ENCODE measurements at places on chromosomes 4 and X.
A peak's percentile ranks its signal among the peaks of the same experiment; 100 is the strongest.

DNA sequence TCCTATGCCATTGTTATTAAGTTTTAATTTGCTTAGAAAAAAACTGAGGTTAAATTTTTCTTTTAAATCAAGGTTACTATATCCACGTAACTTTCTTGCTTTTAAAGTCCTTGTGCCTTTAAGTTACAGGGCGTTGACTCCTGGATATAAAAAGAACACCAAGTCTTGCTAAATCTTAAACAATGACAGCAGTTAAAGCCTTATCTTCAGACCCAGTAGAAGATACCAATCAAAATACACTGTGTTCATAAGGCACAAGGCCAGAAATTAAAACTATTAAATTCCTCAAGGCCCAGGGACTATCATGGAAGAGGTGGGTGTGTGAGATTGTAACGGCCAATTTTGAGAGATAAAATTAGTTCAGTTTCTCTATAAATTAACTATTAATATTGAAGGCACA is 60.4 kb downstream of the PAGE2 start:
- no peak for DNase-seq

DNA sequence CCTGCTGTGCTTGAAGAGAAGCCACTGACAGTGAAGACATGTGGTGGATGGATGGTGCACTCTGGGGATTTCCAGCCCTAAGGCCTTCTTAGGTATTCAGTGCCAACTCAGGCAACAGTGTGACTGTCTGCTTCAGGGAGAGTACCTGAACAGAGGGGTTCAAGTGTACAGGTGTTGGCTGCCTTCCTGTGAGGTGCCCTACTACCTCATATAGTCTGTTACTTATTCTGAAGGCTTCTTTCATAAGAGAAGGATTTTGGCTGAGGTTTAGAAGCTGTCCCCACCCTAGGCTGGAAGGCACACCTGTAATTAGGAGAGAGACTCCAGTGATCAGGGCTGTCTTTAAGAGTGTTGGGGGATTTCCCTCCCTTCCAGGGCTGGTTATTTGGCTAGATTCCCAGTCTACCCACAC is 1.8 kb downstream of the FTHL17 start:
- DNase-seq: no peak

DNA sequence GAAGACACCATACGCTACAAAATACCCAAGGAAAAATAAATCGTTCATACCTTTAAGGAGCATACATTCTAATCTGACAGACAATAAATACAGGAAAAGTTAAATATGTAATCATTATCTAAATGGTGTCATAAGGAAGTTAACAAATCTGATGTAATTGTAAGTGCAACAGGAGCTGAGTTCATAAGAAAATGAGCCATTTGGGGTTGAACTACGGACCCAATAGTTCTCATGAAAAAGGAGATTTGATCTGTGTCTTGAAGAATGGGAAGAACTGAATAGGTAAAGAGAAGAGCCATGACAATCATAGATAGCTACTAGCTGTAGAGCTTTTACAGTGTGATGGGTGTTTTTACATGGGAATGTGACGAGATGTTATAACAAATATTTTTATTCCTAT is 175.6 kb downstream of the ANKRD50 start:
- DNase-seq: no peak

GRCh38 chr4:6942238-6942800 is 32.7 kb downstream of the TBC1D14 start:
- DNase-seq: peak; percentile 58

GRCh38 chrX:63513825-63514568 is 162.9 kb upstream of the SPIN4 start:
- DNase-seq: no peak

DNA sequence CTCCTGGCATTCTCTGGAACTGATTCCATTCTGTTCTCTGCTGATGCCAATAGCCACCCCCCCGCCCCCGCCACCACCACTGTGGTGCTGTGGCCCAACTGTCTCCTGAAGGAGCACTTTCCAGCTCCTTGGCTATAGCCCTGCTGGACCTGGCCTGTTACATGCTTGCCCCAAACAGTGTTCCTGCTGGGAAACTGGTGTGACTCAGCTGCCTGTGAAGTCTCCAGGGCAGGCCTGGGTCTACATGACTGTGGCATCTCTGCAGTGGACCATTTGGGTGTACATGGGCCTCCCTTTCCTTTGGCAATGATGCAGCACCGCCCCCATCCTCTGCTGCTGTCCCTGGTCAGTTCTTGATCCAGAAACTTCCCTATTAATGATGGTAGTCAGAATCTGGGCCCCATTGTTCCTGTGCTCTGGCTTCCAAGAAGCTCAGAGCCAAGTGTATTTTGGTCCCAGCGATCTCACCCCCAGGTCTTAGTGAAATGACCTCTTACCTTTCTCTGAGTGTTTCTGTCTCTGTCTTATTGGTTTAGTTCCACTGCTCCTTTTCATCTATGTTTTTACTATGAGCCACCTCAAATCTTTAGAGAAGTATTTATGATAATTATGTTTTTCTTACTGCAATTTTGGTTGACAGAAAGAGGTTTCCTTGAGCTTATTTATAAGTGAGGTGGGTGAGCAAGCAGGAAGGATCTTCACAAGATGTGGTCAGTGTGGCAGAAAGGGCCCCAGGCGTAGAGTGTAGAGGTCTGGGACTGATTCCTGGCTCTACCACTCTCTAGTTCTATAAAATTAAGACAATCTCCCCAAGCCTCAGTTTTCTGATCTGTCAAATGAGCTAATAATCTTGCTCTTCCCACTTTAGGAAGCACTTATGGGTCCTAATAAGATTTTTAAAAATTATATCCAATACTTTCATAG is 210.7 kb upstream of the EOLA2 start:
- no peak for DNase-seq

- no peak for DNase-seq
Measured at GRCh38 chr4:82388405-82388804, 14.6 kb upstream of the HNRNPD start.

- peak; percentile 31 for DNase-seq
Measured at GRCh38 chr4:142405021-142405694, 440.9 kb downstream of the INPP4B start.

- no peak for DNase-seq
Measured at GRCh38 chr4:165724786-165725185, 148.3 kb upstream of the TLL1 start.

- DNase-seq: no peak
Measured at GRCh38 chrX:101290957-101291603, at the start of gene TAF7L. Gene TAF7L, minus strand, starts transcription at chrX:101291334. Its CDS starts 3,791 bp downstream, at chrX:101287543.

DNA sequence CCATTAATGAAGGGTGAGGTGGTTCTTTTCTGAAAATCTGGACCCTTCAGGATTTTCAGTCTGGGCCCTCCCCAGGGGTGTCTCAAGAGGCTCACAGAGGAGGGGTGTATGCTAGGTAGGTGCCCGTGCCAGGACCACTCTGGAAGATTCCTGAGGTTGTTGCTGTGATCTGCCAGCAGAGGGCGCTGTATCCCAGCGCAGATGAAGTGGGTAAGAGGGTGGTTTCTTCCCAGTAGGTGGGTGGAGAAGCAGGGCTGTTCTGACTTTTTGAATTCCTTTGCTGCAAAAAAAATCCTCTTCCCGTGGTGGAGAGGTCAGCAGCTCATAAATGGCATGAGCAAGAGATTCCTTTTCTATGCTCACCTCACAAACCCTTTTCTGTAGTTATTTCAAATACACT is 51.1 kb downstream of the SCML1 start:
- peak; percentile 26 for DNase-seq

GRCh38 chr4:76538296-76538695 is 103.3 kb downstream of the SHROOM3 start:
- no peak for DNase-seq

DNA sequence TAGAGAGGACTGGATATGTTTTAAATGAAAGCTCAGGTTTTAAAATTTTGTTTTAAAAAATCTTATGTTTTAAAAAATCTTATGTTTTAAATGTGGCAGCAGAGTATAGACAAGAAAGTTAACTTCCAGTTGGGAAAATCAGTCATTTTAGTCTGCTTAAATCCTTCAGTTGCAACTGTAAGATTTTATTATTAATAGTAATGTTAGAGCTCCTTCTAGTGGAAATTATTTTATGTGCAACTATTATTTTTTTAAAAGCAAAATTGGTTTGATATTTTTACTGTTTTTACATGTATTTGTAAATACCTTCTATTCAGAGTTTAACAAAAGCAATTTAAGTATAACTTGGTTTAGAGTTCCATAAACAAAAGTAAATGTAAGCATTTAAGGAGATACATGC is 8.5 kb upstream of the NUDT6 start:
- no peak for DNase-seq

GRCh38 chr4:164799410-164799809 is 45.5 kb downstream of the SMIM31 start:
- DNase-seq: no peak

- no peak for DNase-seq
Measured at GRCh38 chr4:77009511-77010115, 60.1 kb downstream of the SEPTIN11 start.

DNA sequence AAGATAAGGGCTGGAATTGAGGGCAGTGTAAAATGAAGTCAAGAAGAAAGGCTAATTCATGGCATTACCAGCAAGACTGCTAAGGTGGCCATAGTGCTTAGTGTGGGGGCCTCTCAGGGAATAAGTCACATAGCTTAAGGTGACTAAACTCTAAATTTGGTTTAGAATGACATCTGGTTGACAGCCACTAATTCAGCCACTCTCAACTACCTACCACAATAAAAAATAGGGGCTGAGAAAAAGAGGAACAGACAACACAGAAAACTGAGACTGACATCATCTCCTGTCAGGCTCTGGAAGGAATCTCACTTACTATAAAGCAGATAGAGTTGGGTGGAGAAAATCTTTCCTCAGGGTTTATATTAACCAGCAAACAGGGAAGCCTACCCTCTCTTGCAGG is 96.9 kb downstream of the CHRDL1 start:
- no peak for DNase-seq

GRCh38 chr4:33160126-33160525 is 2440.0 kb downstream of the PCDH7 start:
- no peak for DNase-seq

DNA sequence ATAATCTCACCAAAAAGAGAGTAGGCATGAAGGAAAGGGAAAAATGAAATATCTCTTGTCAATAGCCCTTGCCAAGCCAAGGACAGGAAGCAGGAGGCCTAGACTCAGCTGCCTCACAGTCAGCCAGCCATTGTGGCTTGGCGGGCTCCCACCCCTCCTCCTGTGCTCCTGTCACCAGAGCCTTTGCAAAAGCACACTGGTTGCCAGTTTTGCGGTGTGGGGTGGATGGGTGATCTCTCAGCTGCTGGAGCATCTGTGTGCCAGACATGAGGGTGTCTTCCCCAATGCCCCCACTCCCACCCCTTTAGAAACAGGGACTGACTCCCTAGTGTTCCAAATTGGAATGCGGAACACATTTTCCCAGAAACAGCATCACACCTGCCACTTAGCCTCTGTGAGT is 26.1 kb downstream of the ARHGEF6 start:
- peak; percentile 30 for DNase-seq

DNA sequence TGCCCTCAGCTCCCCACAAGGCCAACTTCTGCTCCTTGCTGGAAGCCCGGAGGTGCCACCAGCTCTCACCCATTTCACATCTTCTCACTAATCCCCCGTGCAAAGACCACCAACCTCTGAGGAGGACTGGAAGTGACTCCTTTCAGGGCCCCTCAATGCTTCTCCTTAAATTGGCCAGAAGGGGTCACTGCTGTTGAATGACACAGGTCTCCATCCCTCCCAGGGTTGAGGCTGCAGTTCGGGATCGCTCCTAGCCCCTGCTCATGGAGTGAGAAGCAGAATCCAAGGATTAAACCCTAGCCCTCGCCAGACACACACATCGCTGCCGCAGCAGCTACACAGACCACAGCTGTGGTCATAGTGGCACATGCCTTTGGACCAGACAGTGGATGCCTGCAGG is 279.5 kb upstream of the TAPT1 start:
- no peak for DNase-seq

GRCh38 chrX:51614353-51615012 is 4.2 kb downstream of the CENPVL3 start:
- DNase-seq: no peak

DNA sequence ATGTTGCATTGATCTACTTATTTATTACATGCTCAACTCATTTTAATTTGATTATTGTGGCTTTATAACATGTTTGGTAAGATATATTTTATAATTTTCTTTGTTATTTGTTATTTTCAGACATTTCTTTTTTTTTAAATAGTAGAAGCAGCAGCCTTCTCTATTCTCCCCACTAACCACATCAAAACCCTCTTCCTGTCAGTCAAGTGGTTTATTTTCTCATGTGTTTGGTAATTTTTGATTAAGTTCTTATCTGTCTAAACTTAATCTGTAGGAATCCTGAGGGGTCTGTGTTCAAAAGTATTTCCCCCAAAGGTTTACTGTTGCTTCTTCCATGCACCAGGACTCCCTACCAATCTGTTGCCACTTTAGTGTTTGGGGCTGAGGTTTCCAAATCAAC is 131.9 kb downstream of the SCLT1 start:
- DNase-seq: no peak

DNA sequence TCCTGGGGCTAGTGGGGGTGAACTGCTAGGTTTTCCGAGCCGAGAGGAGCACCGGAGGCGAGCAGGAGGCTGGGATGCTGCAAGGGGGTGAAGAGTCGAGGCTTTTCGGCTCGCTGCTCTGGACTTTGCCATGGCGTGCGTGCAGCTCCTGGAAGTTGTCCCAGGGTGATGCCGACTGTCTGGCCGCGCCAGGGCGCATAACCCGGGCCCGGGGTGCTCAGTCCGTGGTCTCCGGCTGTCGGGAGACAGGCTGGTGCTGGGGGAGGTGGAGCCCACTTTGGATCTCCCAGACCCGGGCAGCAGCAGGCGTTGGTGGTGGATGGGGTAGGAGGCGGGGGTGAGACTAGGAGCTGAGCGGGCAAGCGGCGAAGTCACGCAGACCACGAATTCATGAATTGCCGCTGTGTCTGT is 793 bp downstream of the GRIA3 start:
- no peak for DNase-seq

DNA sequence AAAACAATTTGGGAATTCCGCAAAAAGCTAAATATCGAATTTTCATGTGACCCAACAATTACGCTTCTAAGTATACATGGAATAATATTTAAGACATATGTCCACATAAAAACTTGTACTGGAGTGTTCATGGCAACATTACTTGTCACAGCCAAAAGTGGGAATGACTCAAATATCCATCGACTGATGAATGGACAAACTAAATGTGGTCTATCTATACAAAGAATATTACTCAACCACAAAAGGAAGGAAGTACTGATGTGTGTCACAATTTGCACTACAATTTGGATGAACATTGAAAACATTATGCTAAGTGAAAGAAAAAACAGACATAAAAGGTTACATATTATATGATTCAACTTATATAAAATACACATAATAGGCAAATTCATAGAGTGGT is 71.9 kb downstream of the AFF2 start:
- no peak for DNase-seq

GRCh38 chrX:68938244-68939004 is 109.6 kb downstream of the EFNB1 start:
- no peak for DNase-seq
